ENCODE measurements at places on chromosomes 13 and 19. TPM values are rescaled to one million over a fixed set of nuclear protein-coding genes. Genes with fewer than 3 reads are reported as not detected.

DNA sequence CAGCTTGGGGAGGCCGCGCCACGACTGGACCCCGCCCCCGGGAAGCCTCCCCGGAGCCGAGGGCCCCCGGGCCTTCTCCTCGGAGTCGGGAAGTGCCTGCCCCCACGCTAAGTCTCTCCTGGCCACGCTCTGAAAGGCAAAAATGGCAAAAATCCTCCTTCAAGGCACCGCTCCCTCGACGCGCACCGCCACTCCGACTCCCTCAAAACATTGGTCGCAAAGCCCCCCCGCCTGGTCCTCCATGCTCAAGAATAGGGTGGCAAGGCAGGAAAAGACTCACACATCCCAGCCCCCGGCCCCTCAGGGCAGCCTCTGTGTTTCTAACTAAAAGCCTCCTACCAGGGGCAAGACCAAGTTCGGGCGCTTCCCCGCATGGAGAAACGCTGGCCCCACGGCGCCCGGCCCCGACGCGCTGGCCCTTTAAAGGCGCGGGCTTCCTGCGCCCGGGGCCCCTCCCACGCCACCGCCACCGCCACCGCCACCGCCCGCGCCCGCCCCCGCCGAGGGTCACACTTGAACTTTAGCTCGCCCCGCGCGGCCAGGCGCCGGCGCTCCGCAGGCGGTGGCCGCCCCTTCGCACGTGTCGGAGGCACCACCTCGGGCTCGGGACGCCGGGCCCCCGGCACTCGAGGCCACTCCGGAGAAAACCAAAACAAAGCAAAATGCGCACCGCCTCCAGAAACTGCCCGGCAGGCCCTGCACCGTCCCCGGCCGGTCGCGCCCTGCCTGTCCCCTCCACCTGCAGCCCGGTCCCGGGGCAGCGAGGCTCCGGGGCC, 1.9 kb downstream of the FOXO1 start:
- DNase-seq = no peak

- no peak for DNase-seq
Measured at GRCh38 chr13:97194479-97194878, 27.7 kb upstream of the MBNL2 start.

LPAR2 gene
- polyA plus RNA-seq = 41.0 TPM

PHF11 gene
- polyA plus RNA-seq = 35.0 TPM

Data from left renal pelvis (tissue), 4 donors.